ENCODE measurements at places on chromosomes 12 and 14.

DNA sequence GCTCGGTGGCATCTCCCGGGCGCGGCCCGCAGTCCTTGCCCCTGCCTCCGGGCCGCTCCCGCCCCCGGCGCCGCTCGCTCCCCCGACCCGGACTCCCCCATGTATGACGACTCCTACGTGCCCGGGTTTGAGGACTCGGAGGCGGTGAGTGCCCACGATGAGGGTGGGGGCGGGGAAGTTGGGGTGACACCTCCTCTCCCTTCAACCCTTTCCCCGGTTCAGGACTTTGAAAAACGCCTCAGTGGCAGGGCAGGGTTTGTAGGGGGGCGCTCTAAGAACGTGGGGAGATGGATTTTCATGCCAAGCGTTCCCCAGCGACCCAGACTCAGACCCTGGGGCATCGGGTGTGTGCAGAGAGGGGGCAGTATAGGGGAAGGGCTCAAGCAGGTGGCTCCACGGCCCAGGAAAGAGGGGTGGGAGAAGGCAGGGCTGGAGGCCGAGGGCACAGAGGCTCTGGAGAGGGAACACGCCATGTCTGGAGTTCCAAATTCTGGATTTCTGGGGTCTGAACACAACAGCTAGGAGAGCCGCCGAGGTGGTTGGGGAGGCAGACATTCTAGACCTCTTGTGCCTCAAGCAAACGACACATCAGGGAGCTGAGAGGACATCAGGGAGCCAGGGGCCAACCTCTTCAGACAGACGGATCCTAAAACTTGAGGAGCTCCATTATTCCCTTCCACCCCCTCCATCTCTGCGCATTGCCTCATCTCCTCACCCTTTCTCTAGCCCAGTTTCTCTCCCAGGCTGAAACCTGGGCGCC is 715 bp downstream of the CACNB3 start:
- DNase-seq: no peak

GRCh38 chr12:3044141-3044630 is 33.0 kb upstream of the TSPAN9 start:
- DNase-seq: no peak

GRCh38 chr12:105986779-105987684 is 151.7 kb downstream of the NUAK1 start:
- peak; percentile 6 for DNase-seq

DNA sequence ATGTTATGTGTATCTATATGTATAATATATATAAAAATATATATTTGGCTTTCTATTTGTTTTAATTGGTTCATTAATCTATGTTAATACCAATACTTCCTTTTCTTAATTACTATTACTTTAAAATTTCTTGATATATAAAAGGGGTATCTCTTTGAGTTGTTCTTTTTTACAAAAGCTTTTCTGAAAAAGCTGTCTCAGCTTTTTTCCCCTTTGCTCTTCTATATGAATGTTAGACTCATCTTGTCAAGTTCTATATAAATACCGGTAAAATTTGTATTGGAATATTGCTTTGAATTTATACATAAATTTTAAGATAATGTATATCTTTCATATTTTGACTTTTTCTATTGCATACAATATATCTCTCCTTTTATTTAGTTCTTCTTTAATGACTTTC is 139.8 kb upstream of the FOXG1 start:
- no peak for DNase-seq

- DNase-seq: peak; percentile 65
Measured at GRCh38 chr14:100155049-100155621, 4.3 kb downstream of the DEGS2 start.

DNA sequence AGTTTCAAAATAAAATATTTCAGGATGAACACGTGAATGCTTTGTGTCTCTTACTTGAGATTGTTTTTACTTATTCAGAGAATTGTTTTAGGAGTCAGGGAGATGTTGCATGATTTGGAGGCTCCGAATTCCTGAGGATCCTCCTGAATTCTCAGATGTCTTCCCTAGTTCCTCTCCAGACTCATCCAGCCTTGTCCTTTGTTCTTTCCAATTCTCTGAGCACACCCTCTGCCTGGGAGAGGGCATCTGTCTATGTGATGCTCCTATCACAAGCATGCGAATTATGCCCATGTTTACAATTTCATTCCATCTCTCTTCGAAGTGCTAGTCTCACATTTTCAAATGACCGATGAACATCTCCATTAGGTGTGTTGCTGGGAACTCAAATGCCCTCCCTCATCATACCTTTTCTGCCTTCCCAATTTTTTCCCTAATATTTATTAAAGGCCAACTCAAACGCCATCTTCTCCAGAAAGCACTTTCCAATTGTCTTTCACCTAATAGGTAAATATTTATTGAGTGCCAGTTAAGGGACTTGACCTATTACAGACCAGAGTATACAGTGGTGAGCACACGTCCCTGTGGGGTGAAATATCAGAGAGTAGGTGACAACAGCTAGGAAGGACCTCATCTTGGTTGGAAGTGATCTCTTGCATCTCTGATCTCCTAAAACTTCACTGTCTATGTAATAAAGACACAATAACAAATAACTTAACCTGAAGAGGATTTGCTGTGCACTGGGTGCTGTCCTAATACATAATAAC is 64.4 kb downstream of the ARF6 start:
- DNase-seq: no peak

Data from HT1080 (cell line).